ENCODE measurements at places on chromosomes 1 and 21.

DNA sequence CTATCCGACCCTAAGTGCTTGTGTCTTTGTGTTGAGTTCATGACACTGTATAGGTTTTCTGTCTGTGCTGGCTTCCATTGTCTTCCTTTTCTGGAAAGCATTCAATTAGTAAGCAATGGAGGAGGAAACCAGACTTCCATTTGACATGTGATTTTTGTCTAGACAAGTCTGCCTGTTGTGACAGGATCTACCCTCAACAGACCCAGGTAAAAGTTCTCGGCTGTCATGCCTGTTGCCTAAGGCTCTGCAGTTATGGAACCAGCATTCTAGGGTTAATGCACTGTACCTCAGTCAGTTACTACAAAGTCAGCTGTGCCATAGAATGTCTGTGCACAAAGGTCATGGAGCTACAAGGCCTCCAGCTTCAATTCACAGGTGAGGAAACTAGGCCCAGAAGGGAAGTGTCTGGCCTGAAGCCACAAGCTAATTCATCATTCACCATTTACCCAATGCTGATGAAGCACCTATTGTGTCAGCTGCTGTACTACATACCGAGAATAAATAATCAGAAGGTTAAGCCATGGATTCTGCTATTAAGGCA, 72.3 kb downstream of the PLPP3 start:
- no peak for DNase-seq

GRCh38 chr1:184191181-184191621, 139.7 kb downstream of the TSEN15 start:
- peak; percentile 75 for DNase-seq

DNA sequence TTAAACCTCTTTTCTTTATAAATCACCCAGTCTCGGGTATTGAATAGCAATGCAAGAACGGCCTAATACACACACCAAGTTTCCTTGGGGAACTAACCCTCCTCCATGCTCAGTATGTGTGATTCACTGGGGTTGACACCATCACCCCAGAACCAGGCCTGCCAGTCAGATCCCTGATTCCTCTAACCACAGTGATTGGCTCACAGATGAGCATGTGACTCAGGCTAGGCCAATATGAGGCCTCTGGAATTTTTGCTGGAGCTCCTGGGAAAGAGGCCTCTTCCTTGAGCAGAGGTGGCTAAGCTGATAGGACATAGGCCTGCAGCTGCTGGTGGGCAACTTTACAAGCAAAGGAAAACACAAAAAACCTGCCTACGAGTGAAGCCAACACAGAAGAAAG, 74.7 kb upstream of the ZBTB40 start:
- DNase-seq = peak; percentile 15

- DNase-seq = no peak
Measured at GRCh38 chr21:44301141-44301540, 1.3 kb downstream of the PFKL start.

DNA sequence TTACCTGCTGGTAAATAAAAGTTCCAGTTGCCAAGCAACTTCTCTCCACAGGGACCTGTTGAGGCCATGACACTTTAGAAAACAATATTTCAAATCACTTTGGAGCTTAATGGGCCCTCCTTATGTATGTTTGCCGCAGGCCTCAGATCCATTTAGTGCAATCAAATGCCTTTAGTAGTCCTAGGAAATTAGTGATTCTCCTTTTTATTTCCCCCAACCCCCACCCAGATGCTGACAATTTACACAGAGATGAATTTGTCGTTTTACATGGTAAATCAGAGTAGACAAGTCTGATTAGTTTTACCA, 83.6 kb downstream of the CLIC4 start:
- no peak for DNase-seq
